ENCODE measurements at places on chromosomes 2 and 18.

- DNase-seq, result peak; percentile 91
These were observed at the start of gene PIEZO2 for GRCh38 chr18:11149441-11150270. PIEZO2 (minus strand) TSS chr18:11149569; CDS start chr18:11148588, 981 bp downstream.

DNA sequence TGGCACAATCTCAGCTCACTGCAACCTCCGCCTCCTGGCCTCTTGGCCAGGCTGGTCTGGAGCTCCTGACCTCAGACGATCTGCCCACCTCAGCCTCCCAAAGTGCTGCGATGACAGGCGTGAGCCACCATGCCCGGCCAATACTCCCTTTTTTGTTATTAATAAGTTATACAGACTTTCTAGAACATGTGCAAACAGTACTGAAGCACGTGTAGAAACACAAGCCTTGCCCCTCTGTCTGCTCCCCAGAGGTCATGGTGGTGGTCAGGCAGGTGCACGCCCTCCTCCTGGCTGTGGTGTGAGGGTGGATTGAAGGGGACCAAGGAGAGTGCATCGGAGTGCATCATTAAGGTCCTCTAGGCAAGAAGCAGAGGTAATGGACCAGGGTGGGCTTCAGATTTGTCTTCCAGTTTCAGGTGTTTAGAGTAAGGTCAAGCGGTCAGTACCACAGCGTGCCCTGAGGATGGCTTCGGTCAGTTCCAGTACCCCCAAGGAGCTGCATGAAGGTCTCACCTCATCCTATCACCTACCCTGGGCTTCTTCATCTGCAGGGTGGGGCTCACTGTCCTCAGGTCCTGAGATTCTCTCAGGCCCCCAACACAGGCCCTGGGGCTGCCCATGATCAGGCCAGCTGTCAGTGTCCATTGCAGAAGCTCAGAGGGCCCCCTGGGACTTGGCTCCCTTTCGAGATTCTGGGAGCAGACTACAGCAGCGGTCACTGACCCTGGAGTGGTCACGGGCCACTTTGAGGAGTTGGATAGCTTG lies 124.3 kb downstream of the GLI2 start:
- no peak for DNase-seq

- no peak for DNase-seq
These were observed 108.7 kb downstream of the GFPT1 start for GRCh38 chr2:69278366-69278765.

GRCh38 chr2:7726989-7727388 lies 809.8 kb downstream of the RNF144A start:
- DNase-seq, result no peak

DNA sequence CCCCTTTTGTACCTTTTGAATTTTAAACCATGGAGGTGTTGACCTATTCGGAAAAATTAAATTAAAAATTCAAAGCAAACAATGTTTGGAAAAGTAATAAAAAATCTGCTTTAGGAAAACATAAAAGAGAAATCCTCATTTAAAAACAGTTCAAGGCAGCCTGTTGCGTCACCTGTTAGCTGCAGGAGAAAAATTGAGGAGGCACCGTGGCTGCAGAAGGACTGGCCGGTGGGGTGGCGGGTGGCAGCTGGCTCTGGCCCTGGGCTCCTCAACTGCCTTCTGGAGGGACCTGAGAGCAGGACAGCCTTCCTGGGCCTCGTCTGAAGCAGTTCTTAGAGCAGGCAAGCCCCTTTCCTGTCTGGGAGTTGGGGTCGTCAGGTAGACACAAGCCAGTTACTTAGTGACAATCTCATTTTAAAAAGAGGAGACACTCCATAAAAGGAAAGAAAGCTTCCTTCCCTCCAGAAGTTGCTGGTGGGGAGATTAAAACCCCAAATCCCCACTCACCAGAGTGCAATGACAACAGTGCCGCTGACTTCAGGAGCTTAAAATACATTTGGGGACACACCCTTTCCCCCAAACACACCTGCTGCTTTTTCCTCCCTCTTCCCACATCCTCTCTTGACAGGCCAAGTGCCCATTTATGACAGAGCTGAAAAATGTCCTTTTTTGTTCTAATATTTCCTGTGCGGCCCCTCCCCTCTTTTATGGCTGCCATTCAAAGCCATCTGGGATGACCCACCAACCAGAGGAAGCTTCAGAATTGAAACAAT lies 9.7 kb downstream of the ZBTB7C start:
- DNase-seq, result no peak

DNA sequence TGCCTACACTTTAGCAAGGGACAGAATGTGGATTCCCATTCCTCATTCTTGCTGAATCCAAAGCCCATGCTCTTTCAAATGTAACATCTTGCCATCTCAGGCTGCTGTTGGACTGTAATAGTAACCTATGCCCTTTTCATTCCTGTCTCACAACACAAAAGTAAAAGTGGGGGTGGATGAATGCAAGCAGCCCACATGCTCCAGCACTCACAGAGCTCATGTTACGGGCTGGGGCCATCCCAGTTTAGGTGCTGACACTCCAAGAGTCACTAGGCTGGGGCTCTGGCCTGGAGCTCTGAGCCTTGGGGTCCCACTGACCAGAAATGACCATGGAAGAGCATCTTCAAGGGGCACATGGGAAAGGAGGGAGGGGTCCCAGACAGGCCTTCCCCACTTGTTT lies 47.6 kb downstream of the CCBE1 start:
- no peak for DNase-seq

GRCh38 chr18:78999939-79000338 lies 20.3 kb downstream of the SALL3 start:
- DNase-seq, result no peak

GRCh38 chr2:195602687-195603086 lies 54.3 kb upstream of the SLC39A10 start:
- DNase-seq, result no peak

GRCh38 chr2:239735829-239736357 lies 289.2 kb downstream of the NDUFA10 start:
- no peak for DNase-seq

DNA sequence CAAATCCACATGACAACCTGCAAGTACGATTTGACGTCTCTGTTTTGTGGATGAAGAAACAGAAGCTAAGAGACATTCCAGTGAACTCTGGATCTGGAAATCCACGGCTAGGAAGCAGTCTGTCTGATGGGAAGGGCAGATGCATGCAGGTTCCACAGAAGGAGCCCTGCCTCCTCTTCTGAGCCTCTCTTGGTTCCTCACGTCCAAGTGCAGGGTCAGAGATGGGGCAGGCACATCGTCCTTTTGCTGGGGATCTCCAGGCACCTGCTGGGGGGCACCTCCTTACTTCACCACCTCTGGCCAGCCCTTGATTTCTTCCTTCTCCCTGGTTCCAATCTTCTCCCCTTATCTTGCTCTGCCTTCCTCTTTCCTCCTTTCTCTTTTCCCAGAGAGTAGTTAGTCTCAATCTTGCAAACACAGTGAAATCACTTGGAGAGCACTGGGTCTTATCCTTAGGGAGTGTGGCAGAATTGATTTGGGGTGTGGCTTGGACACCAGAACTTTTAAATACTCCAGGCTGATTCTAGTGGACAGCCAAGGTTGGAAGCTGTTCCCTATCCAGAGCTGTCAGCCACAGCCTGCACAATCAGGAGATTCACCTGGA lies 137.8 kb downstream of the BCL2 start:
- DNase-seq, result no peak

- no peak for DNase-seq
These were observed 289.7 kb downstream of the DYSF start for GRCh38 chr2:71742953-71743601.

DNA sequence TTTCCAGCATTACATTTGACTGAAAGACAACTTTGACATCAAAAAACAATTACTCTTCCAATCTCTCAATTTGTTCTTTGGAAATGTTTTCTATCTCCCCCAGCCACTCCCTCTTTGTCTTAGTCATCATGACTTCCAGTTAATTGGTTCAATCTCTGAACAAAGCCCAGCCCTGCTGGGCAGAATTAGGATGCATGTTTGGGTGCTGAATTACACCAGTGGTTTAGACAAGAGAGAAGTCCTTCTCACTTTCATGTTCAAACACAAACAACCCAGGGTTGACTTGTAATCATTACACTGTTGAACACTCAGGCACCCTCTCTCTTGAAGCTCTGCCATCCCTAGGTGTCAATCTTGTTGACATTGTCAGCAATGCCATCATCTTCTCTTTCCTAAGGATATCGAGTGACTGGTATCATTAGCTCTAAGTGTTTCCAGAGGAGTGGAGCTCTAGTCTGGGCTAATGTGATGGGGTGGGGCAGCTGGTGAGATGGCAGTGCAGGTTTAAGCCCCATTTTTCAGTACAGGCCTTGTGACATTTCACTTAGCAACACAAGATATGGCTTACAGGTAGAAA lies 90.8 kb upstream of the MEIS1 start:
- DNase-seq, result no peak

GRCh38 chr2:33607251-33607721 lies 8.2 kb upstream of the FAM98A start:
- DNase-seq, result no peak

DNA sequence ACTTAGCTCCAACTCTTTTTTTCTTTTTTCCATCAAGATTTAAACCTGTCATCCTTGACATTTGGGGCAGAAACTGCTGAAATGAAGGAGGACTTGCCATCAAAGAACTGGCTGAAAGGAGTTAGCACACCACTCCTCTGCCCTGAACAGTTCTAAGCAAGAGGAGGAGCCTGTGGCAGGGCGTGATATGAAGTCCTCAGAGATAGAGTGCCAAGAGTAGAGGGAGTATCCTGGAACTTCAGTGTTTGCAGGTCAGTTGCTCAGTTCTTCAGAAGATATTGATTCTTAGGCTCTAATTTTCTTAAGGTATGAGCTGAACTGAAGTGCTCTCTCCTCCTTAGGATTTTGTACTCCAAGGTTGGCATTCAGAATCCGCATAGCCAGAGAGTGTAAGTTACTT lies 15.2 kb downstream of the NABP1 start:
- DNase-seq, result no peak

- DNase-seq, result no peak
These were observed 14.2 kb downstream of the ECEL1 start for GRCh38 chr2:232473467-232473890.

- DNase-seq, result peak; percentile 76
These were observed 17.6 kb upstream of the BOK start for GRCh38 chr2:241540771-241541561.

DNA sequence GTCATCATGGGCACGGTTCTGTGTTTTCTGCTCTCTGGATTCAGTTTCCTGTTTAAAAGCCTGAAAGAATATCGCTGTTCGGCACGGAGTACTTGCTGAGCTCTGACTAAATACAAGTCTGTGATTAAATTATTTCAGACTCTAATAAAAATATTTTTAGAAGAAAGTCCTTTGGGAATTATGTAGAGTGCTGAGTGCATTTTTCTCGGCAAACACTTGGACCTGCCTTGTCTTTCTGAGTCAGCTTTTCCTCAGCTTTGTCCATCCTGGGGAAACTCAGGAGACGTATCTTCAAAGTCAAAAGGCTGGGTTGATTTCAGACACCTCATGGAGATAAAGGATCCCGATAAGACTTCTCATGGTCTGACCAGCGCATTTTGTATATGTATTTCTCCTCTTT lies 45.9 kb downstream of the IL1R2 start:
- no peak for DNase-seq

DNA sequence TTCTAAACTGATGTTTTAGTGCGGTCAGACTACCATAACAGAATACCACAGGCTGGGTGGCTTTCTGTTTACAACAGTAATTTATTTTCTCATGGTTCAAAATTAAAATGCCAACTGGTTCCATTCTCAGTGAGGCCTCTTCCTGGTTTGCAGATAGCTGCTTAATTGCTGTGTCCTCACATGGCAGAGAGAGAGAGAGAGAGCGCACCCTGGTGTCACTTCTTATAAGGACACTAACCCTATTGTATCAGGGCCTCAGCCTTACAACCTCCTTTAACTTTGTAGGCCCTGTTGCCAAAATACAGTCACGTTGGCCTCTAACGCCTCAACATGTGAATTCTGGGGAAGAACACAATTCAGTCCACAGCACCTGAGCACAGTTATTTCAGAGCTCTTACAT lies 37.5 kb upstream of the ZNF385B start:
- DNase-seq, result no peak

- DNase-seq, result no peak
These were observed 373.9 kb downstream of the PTPRM start for GRCh38 chr18:7940971-7941370.

GRCh38 chr2:180472133-180472532 lies 465.0 kb upstream of the CWC22 start:
- no peak for DNase-seq

DNA sequence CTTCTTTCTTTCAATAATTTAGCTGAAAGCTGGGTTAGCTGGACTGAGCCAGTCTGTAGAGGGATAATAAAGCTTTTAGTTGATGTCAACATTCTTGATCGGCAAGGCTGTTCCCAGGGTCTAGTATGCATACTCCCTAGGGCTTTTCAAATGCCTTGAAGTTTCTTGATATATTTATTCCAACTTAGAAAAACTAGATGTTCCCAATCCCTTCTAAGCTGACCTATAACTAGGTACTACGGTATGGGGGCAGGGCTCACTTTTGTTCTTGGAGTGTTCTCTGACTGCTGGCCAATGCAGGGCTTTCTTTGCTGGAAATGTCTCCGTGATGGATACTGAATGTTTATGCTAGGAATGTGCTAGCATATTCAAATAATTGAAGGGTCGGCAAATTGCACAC lies 258.6 kb upstream of the TANK start:
- no peak for DNase-seq

GRCh38 chr2:236121546-236121945 lies 46.6 kb downstream of the GBX2 start:
- DNase-seq, result no peak

DNA sequence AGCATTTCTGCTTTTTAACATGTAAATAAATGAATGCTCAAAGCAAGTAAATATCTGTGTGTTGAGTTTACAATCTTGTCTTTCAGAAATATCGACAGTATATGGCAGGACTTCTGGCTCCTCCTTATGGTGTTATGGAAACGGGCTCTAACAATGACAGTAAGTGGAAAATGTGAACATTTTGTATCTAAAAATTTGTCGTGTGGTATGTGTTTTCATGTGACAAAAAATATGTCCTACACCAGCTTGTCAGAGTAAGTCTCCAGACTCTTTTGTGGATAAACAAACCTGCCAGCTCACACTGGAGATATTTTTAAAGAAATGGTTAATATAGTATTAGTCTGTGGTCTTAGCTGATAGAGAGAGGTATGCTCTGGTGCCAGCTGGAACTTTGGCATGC lies 157.9 kb upstream of the MAP3K20 start:
- no peak for DNase-seq

- DNase-seq, result no peak
These were observed 251.4 kb upstream of the STON1 start for GRCh38 chr2:48278590-48278989.

DNA sequence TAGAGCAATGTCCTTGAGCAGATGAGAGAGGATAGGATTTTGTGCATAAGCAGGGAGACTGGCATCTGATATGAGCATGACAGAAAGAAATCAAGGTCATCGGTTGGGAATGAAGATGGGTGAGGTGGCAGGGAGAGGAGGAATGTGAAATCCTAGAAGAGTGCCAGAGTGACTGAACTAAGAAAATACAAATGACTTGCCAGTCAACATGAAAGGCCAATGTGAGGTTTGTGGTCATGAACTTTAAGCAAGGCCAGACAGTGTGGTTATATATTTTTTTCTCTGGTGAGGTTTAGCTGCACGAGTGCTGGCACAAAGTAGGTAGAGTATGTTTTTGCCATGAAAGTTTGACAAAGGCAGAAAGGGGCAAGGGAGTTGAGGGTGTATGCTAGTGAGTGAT lies 21.2 kb downstream of the QPCT start:
- DNase-seq, result no peak

- DNase-seq, result no peak
These were observed 5.9 kb upstream of the ATP5MC3 start for GRCh38 chr2:175187378-175187777.

Data from head of caudate nucleus (tissue), 42 donors.